ENCODE measurements at places on chromosomes 2 and 18.

GRCh38 chr2:10282611-10283105, 20.0 kb upstream of the HPCAL1 start:
- DNase-seq: no peak

GRCh38 chr2:99572373-99573164, 82.8 kb upstream of the REV1 start:
- no peak for DNase-seq

- DNase-seq: no peak
These were observed 48.6 kb downstream of the RNU4ATAC start for GRCh38 chr2:121579309-121579708.

GRCh38 chr2:68900496-68901198, 29.4 kb upstream of the BMP10 start:
- DNase-seq: no peak

DNA sequence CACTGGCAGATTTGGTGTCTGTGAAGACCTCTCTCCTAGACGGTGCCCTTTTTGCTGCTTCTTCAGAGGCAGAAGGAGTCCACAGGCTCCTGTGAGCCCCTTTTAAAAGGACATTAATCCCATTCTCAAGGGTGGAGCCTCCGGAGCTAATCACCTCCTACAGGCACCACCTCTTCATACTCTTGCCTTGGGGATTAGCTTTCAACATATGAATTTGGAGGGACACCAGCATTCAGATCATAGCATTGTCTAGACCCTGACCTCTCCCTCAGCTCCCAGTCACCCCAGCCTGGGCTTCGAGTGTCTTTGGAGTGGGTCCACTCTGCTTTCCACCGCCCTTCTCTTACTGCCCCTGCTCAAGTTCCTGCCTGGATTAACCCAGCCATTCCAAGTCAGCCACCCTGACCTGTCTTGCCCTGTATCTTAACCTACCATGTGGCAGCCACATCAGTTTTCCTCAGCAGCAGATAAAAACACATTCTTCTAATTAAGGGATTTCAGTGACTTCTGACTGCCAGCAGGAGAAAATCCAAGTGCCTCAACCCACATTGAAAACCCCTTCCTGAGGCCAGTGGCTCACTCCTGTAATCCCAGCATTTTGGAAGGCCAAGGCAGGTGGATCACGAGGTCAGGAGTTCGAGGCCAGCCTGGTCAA, 6.1 kb upstream of the NCL start:
- DNase-seq: no peak

GRCh38 chr2:77314721-77315120, 207.5 kb downstream of the LRRTM4 start:
- DNase-seq: no peak

GRCh38 chr2:204743393-204743960, 198.2 kb downstream of the PARD3B start:
- DNase-seq: no peak

DNA sequence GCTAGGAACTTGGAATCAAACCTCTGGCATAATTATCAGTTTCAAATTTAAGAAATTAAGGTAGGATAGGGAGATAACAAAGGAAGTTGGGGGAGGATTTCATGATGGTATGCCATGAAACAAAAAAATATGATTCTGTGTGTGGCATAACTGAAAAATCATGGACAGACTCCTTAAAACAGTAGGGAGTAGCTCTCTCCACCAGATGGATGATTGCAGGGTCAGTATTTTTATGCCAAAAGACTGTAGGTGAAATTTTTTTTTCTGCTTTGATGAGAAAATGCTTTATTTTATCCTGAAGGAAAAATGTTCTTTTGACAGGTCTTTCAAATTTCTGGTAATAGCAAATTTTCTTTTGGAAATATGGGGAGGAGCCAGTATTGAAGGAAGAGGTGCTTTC, 94.3 kb downstream of the TRABD2A start:
- DNase-seq: no peak

- no peak for DNase-seq
These were observed 8.2 kb downstream of the SLC35F6 start for GRCh38 chr2:26772064-26773001.

- no peak for DNase-seq
These were observed 775.4 kb upstream of the ID2 start for GRCh38 chr2:7906431-7906830.

GRCh38 chr2:33323957-33324356, 152.5 kb upstream of the RASGRP3 start:
- no peak for DNase-seq

DNA sequence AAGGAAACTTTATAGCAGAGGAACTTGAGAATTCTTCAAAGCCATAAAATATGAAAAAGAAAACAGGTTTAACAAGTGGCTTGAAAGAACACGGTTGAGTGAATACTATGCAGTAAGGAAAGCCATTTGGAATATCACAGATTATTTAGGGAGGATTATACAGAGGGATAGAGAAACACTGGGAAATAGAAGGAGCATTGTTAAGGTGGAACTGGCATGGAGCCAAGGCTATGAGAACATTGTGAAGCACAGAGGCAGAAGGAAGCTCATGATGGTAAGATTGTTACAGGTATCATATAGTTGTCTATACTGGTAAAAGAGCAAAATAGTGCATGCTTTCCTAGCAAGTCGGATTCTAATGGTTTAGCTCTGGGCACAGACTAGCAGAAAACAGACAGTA, 87.1 kb downstream of the SS18 start:
- no peak for DNase-seq

DNA sequence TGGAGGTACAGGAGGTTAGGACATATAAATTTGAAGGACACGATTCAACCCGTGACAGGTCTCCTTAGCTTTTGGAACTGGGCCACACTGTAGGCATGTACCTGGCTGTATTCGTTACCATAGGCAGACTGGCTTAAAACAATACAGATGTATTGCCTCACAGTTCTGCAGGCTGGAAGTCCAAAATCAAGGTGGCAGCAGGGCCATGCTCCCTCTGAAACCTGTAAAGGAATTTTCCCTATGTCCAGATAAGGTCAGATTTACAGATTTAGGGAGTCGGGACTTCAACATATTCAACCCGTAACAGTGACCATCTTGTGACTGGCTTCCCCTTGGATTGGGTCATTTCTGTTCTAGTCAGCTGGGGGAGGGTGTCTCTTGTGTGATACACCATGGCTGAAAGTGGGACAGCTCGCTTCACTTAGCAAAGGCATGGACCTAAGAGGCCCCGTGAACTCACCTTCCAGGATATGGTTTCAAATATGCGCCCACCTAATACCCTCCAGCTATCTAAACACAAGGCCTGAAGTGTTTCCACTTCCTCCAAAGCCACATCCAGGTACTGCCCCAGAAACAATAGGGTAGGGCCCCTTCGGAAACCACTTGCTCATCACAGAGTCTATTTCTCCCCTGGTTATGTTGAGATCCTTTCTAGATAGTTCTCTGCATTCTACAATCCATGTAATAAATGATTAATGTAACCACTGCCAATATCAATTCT, 85.0 kb downstream of the ZCCHC2 start:
- no peak for DNase-seq

GRCh38 chr2:234533626-234534025, 36.7 kb upstream of the ARL4C start:
- DNase-seq: no peak

DNA sequence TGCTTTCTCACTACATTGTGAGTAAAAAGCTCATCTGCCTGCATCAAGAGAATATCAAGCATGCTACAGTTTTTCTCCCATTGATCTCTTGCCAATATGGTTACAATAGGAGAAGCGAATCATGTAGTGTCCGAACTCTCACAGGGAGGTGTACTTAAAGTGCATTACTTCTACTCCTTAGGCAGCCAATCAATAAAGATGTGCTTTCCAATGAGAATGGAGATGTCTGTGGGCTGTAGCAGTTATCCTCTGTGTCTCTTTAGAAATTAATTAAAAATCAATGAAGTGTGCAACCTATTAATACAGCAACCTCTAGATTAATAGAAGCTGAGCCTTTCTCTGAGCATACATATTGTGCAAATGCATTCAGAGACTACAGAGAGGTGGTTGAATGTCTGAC, 883.7 kb downstream of the CPS1 start:
- DNase-seq: no peak

- DNase-seq: peak; percentile 7
These were observed 825 bp downstream of the ITGA6 start for GRCh38 chr2:172427990-172428831.

GRCh38 chr2:71460595-71461303, 7.4 kb downstream of the DYSF start:
- no peak for DNase-seq

DNA sequence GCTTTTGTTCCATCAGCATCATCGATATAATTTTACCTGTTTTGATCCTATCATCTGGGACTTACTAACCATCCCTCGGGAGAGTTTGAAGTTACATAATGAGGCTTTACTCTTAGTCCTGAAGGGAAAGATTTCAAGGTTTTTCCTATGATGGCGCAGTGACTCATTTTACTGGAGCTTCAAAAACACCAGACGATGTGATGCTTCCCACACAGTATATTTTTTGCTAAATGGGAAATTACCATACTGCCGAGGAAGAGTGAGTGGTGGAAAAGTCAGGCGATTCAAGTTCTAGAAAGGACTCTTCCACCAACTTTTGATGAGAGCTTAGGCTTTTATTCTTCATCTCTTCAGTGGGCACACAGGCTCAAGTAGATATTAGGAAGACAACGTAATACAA, 44.6 kb upstream of the GCG start:
- no peak for DNase-seq

DNA sequence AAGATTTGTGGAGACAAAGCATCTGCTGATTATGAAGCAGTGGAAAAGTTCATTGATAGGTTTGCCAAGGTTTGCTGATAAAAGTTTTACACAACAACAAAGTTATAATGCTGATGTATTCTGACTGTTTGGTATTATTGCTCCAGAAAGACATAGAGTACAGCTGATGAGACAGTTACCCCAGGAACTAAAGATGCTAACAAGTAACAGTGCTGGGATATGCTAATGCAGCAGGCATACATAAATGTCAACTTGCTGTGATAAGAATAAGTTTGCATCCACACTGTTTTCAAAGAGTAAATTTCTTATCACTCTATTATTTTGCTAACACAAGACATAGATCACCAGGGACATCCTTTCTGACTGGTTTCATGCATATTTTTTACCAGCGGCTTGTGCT, 1221.3 kb upstream of the CELF4 start:
- DNase-seq: no peak

GRCh38 chr2:111030260-111030891, 90.3 kb upstream of the BCL2L11 start:
- DNase-seq: no peak

Measured in cortex of kidney (tissue), 1 donor.